ENCODE measurements at places on chromosomes 11 and 22.

DNA sequence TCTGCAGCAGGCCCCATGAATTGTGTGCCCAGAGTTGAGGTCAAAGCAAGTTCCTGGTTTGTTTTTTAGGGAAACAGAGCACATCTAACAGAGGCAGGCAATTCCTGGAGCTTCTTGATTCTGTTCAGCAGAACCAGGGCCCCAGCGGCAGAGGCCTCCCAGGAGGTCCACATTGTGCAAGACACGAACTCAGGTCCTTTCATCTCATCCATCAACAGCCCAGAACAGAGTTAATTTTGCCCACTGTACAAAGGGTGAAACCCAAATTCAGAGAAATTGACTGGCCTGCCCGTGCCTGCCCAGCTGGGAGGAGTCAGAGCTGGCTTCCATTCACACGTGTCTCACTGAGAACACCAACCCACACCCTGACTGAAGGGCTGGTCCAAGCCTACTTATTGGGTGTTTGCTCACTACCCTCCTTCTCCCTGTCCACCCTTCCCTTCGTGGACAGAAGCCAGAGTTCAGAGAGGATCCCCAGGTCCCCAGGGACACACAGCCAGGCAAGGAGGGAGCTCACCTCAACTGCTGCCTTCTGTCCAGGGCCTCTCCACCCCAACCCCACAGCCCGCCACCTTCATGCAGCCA lies 607.1 kb downstream of the TBC1D22A start:
- no peak for DNase-seq

- DNase-seq = no peak
These were observed 61.4 kb downstream of the DDX10 start for GRCh38 chr11:108726077-108726800.

- DNase-seq = no peak
These were observed 83.5 kb downstream of the C22orf31 start for GRCh38 chr22:28978158-28978557.

DNA sequence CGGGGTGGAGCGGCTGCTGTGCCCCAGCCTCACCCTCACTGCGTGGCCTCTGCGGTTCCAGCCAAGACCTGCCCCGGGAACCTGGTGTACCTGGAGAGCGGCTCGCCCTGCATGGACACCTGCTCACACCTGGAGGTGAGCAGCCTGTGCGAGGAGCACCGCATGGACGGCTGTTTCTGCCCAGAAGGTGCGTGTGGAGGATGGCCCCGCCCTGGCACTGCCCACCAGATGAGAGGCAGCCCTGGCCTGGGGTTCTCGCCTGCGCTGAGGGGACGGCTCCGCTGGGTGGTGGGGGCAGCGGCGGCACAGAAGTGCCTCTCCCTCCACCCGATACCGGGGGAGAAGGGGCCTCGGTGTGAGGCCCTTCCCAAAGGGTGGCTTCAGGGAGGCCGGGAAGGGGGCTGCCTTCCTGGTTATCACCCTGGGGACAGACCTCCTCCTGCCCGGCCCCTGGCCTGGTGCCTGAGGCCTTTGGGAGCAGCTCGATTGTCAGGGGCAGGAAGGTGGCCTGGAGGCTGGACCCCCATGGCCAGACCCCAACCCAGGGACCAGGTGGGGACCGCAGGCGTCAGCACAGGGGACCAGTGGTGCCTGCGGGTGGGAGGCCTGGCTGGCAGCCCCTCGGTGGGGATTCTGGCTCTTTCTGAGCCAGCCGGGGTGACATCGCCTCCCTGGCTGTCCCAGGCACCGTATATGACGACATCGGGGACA lies 7.1 kb downstream of the MUC2 start:
- no peak for DNase-seq

DNA sequence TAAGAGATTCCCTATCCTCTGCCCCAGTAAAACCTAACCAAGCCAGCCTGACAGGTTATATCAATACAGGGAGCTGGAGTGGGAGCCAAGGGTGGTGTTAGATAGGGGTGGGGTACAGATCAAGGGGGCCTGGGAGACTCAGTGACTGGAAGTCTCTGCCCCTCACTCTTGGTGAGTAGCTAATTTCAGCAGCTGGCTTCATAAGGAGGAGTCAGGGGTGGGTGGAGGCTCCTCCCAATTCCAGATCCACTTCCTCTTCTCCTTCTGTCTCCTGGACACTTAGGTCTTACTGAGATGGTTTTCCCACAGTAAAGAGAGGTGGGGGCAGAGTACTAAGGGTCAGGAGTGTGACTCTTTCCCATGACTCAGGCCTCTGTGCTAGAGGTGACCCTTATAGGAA lies 1.1 kb upstream of the VSIG2 start:
- DNase-seq = no peak

DNA sequence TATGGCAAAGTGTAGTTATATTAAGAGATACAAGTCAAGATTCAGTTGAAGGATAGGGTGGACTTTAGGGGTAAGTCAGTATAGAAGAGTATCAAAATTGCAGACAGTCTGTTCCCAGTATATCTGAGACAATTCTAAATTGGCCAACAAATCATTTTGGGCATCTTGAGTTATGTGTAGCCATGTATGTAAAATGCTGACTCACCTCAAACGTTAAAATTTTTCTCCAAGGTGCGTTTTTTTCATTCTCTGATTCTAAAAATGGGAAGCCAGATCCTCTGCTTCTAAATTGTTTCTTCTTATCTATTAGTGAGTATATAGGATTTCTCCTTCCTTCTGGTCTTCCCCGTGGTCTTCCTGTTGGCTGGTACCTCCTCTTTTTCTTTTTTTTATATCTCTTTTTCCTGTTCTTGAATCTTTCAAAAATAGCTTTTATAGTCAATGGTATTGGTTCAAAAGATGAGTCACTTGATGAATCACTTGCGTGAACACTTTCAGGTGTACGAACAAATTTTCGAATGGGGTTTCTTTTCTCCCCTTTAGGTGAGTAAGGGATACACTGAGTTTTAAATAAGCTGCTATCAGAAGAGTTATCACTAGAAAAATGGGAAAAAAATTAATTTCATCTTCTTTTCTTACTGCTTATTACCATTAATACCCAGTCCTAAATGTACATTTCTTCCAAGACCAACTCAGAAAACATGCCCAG lies 3.2 kb downstream of the TAF1D start:
- DNase-seq = no peak

- no peak for DNase-seq
These were observed 10.4 kb downstream of the OR52K2 start for GRCh38 chr11:4459500-4459899.

Measured in AG04450 (cell line).